ENCODE measurements at places on chromosomes 16 and 17.

- no peak for DNase-seq
Measured at GRCh38 chr16:62272035-62272434, 235.8 kb upstream of the CDH8 start.

- DNase-seq, result no peak
Measured at GRCh38 chr17:2695961-2696760, 15.4 kb downstream of the CLUH start.

DNA sequence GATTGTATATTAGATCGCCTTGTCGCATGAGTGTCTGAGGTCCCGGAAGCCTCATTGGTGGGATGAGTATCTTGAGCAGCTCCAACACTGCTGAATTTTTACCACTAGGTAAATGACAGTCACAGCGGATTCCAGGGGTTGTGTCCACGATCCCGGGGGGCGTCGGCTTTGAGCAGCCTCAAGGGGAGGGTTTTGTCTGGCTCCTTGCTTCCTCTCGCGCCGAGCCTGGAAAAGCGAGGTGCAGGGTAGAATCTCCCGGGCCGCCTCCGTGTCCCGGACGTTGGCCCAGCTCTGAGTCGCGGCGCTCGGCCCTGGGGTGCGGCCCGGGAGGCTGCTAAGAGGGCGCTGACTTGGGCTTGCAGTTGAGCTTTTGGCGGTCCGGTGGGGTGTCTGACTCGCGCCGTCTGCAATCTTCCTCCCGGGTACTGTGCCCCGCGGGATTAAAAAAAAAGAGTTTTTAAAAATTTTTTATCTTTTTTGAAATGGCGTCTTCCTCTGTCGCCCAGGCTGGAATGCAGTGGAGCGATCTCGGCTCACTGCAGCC, 4.5 kb downstream of the OR1F1 start:
- DNase-seq, result no peak

- no peak for DNase-seq
Measured at GRCh38 chr16:4780235-4780634, 7.9 kb downstream of the SEPTIN12 start.

GRCh38 chr17:80395402-80396151, 19.4 kb upstream of the ENDOV start:
- no peak for DNase-seq

GRCh38 chr16:53832896-53833544, 129.1 kb downstream of the FTO start:
- no peak for DNase-seq

DNA sequence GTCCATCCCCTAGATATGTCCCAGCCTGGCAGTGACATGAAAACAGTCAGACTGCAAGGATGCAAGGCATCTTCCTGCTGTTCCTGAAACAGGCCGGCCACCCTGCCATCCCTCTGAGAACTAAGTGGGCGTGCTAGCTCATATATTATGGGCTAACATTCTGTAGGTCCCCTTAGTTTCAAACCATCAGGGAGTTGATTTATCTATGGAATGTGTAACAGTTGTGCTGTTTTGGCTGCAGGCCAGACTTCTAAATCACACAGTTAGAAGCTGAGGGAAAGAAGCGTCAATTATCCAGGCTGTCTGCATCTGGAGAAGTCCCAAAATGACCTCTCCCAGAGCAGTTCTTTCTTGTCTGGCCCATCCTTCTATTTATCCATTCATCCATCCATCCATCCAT, 102.7 kb upstream of the DNAH9 start:
- DNase-seq, result no peak
